Prostate gland (tissue), 2 donors: ENCODE measurements at places on chromosomes 12 and 14.
A peak's percentile ranks its signal among the peaks of the same experiment; 100 is the strongest.

GRCh38 chr14:104712881-104713734, 10.9 kb upstream of the ADSS1 start:
- no peak for DNase-seq

GRCh38 chr14:92520102-92521057, 6.8 kb downstream of the RIN3 start:
- DNase-seq: no peak

DNA sequence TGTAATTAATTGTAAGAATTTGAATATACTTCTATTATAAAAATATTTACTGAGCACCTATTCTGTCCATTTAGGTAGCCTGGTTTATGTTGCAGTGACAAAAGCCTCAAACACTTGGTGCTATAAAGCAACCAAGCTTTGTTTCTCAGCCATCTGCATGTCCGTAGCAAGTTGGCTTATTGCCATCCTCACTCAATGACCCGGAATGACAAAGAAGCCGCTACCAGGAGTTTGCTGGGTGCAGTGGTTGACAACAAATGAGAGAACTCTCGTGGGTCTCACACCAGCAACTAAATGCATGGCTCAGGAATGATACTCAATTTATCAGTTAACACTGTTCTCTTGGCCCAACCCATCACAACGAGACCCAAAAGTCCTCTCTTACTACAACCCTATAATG, 553.1 kb downstream of the DIO2 start:
- DNase-seq: no peak

GRCh38 chr12:102430661-102431060, 49.7 kb downstream of the IGF1 start:
- no peak for DNase-seq

DNA sequence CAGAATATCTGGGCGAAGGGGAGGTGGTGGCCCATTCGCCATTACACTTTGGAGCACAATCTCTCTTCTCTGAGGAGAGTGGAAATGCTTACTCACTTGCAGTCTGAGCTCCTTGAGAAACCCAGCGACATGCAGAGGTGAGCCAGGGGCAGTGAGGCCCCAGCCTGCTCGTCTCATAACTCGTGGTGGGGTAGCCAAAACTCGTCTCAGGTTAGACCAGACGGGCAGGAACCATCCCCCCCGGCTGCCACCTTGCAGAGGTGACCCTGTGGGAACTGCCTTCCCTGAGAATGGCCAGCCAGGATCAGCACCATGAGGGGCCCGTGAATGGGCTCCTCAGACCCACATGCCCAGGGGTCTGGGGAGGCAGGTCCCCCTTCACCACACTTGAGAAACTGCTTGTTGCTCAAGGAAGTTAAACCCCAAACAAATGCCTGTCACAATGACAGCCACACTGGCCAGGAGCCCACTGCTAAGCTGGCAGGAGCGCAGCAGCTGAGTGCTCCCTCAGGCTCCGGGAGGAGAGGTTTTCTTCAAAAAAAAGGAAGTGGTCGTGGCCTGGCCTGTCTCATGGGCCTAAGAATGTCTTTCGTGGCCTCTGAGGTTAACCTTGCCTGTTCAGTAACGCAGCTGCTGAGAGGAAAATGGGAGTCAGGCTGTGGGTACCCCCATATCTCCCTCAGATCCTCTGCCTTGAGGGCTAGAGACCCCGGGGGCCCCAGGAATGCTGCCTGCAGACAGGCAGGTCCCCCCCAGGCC, 9.2 kb upstream of the ALDH2 start:
- DNase-seq: peak; percentile 61

GRCh38 chr14:72675126-72675525, 218.8 kb downstream of the DPF3 start:
- DNase-seq: no peak

DNA sequence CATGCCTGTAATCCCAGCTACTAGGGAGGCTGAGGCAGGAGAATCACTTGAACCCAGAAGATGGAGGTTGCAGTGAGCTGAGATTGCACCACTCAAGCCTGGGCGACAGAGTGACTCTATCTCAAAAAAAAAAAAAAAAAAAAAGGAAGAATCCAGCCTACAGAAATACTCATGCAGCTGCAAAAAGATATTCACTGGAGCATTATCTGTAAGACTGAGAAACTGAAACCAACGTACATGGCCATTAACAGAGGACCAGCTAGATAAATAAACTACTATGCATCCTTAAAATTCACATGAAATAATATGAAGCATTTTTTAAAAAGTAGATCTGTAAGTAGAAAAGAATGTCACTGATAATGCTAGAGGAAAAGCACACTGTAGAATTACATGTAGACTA, 3.5 kb downstream of the SLC7A7 start:
- DNase-seq: no peak

GRCh38 chr14:50272498-50272897, 39.5 kb downstream of the L2HGDH start:
- DNase-seq: no peak

DNA sequence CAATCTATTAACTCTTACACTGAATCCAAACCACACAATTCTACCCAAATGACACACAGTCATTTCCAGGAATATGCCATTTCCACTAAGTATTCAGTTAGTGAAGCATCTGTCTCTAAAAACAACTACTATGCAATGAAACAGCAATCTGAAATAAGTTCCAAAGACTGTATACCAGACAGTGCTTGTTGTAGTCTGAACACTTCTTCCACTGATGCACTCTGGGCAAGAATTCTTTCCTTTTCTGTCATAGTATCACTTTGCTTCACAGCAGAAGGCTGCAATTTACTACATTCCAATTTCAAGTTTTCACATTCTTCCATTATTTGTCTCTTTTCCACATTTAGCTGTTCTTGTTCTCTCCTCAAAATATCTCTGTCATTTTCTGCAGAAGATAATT, 25.8 kb downstream of the TRIP11 start:
- DNase-seq: no peak

- DNase-seq: no peak
These were observed 497.9 kb downstream of the EGLN3 start for GRCh38 chr14:33452995-33453394.

GRCh38 chr14:43872222-43872621, 634.9 kb downstream of the FSCB start:
- no peak for DNase-seq

- DNase-seq: no peak
These were observed 180.3 kb upstream of the RTL1 start for GRCh38 chr14:101083564-101084435.

DNA sequence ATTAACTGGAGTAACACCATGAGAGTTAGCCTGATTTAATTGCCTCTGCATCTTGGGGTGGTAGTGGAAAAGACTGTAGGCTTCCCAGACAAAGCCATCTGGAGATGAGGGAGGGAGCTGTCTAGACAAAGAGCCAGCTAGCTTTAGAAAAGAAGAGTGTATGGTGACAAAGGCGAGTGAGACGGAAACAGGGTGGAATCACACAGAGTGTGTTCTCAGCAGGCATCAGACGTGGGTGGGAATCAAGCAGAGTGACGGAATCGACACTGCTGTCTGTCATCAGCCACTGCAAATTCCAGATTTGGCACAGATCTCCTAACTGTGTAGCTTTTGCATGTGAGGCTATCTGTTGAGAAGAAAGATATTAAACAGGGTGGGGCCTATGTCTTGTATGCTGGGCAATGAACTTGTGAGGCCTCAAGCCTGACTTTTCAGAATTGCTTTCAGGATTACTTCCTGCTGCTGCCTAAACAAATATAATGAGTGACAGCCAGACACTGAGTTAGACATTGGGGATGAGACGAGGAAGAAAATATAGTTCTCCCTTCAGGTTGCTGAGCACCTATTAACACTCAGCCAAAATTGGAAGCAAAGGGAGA, 236.5 kb upstream of the GRIP1 start:
- DNase-seq: no peak

DNA sequence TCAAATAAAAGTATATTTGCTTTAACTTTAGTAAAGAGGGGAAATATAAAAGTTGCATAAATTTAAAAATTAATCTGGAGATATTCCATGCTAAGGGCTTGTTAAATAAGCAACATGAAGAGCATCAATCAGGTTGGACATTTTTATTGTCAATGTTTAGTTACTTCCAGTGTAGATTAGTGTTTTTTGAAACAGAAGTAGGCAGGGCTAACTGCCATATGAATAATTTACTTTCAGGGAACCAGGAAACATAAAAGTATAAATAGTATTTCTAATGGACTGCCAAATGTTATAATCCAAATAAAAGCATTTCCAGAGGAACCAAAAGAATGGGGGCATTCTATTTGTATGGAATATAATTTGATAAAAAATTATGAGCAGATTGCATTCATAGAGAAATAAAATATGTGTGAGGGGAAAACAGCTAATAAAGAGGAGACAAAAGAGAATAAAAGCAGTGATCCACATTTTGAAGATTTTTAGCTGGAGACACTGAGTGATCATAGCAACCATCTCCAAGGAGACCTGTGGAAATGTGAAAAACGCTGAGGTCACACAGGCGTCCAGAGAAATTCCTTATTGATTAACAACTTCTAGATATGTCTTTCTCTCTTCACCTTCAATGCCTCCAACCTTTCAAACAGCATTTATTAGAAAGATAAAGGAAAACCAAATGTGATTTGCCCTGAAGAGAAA, 70.8 kb downstream of the SRGAP1 start:
- no peak for DNase-seq

GRCh38 chr14:60643141-60643462, 6.2 kb downstream of the SIX1 start:
- no peak for DNase-seq

- no peak for DNase-seq
These were observed 216.4 kb downstream of the KLHL28 start for GRCh38 chr14:44745371-44745770.

GRCh38 chr12:32089586-32089985, 17.1 kb upstream of the BICD1 start:
- no peak for DNase-seq

- no peak for DNase-seq
These were observed 2.0 kb upstream of the ACTN1 start for GRCh38 chr14:68981139-68981538.

DNA sequence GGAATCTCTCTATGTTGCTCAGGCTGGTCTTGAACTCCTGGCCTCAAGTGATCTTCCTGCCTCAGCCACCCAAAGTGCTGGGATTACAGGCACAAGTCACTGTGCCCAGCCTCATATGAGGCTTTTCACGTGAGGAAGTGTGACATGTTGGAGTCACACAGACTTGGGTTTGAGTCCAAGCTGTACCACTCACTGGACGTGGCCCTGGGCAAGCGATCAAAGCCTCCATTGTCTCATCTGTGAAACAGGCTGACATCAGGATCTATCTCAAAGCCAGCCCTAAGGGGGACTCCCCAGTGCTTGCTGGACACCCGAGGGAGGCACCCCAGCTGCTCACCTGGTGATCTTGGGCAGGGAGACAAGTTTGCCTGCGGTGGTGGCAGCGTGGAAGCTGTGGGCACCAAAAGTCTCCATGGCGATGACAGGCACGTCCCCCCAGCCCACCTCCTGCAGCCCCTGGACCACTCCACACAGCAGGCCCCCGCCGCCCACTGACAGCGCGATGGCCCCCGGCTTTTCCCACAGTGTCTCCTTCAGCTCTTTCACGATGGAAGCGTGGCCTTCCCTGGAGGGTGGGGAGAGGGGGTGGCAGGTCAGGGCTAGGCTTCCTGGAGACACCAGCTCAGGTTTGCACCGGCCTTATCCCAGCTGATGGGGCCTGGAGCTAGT, 6.7 kb downstream of the SDS start:
- no peak for DNase-seq

DNA sequence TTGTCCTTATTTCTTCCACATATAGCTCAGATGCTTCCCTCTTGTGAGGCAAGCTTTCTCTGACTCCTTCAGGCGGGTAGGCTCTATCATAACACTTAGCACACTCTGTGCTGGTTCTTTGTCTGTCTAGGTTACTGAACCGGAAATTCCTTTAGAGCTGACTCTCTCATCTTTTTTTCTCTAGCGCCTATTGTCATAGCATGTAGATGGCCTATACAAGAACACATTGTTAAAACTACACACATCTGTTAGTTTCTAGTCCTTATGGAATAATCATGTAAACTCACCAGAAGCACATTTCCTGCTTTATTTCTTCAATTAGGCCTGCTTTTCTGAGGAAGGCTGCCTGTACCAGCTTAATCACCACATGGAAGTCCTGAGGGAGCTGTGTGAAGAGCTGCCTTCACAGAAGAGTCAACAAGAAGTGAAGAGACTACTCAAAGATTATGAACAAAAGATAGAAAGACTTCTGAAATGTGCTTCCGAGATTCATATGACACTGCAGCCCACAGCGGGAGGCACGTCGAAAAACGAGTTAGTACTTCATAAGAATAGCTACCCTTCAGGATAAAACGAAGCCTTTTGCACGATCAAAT, 143.9 kb downstream of the SYNE2 start:
- DNase-seq: no peak

- DNase-seq: no peak
These were observed 29.6 kb upstream of the YAF2 start for GRCh38 chr12:42267413-42268190.

DNA sequence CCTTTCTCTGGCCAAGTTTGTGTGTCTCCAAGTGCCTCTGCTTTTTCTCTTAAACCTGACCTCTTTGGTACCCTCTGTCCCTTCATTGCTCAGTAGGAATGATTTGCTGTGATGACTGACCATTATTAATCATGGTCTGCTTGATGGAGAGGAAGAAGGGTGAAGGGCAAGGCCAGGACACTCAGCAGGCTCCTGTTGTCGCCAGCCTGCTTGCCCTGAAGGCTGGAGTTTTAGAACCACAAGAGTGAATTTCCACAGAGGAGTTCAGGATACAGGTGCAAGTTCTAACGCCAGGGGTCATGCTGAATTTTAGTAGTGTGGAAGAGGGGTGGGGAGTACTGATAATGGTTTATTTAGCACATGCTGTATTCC, 2.8 kb upstream of the ITGA5 start:
- DNase-seq: no peak

- no peak for DNase-seq
These were observed 62.0 kb upstream of the TUNAR start for GRCh38 chr14:95814363-95815225.

DNA sequence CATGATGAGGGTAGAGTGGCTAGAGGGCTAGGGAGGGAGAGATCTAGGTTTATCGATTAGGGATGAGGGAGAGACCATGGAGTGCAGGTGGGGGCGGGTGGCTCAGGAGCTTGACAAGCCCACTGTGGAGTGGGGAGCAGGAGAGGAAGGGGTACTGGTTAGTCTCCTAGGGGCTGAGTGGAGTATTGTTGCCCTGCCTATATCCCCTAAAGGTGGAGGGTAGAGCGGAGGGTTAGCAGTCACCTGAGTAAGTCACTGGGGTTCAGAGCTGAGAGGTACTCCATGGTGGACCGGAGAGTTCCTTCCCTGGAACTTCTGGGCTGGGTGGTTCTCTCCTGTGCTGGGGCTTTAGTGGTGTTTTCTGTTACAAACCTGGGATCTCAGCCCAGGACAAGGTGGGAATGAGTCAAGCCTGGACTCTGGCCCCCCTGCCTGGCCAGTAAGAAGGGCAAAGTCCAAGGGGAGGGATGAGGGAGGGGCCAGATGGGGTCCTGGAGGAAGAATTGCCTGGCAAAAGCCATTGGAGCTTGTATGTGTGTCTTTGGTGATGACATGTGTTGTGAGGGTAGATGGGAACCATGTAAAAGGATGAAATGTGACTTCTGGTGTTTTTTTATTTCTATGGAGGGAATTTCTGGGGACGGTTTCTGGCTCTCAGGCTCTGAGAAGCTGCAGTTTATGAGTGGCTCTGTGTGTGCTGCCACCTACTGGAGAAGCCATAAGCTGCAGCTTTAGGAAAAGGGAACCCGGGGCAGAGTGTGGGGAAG, at the start of gene CIDEB:
TSS of gene CIDEB (minus strand) at position 403 of the 767 bp plus-strand sequence. CDS start at position 284, 119 bp downstream.
- peak; percentile 28 for DNase-seq

GRCh38 chr12:67813456-67813904, 164.9 kb downstream of the DYRK2 start:
- DNase-seq: no peak

- no peak for DNase-seq
These were observed 154.5 kb downstream of the SEC23A start for GRCh38 chr14:38948576-38948975.
